NCI-H1048 (cell line): ENCODE measurements at places on chromosomes 13 and 19.

DNA sequence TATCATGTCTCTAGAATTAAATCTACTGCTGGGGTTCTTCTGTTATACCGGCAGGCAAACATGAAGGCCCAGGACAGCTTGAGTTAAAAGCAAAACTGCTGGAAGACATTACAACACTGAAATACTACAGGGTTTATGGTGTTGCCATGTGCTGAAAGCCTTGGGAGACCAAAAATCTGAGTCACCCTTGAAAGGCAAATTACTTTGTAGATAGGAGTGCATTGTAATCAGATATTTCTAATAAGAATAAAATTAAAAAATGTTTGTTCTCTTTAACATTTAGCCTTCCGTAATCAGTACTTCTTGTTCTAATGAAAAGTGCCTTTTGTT is 181.3 kb downstream of the PCDH9 start:
- DNase-seq, result no peak

DNA sequence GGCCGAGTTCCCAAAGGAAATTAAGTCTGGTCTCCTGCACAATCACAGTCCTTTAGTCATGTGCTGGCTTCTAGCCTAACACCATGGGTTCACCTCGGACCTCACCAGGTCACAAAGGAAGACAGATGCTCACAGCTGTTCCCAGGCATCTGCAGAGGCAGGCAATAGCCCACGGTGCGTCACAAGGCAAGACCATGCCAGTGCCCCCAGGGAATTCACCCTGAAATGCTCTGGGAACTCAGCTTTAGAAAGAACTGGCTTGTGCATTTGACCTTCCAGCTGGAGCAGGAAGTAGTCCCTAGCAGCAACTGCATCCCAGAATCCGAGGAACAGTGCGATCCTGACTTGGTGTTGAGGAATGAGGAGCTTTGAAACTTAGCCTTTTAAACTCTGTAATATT is 96.8 kb upstream of the WASF3 start:
- DNase-seq, result no peak

- no peak for DNase-seq
Observed at GRCh38 chr19:30023330-30023729, 81.3 kb downstream of the URI1 start.

- no peak for DNase-seq
Observed at GRCh38 chr13:49265822-49266221, 18.1 kb downstream of the CDADC1 start.

- DNase-seq, result no peak
Observed at GRCh38 chr19:5637971-5638370, 15.1 kb downstream of the SAFB start.

DNA sequence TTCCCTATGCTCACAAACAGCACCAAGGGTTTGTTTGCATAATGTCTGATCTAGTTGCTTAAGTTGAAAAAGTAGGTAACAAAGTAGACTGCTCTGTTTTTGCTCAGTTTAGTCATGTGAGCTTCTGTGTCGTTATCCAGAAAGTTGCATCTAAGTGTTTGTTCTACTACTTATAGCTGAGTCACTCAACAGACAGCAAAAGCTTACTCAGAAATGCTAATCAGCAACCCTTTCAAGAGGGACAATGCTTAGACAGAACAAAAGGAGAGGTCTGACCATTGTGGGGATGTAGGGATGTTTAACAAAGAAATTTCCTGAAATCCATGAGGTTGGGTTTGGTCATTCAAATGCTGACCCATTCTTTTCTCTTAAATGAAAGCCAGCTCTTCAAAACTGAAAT is 106.4 kb downstream of the ATP8A2 start:
- DNase-seq, result no peak

GRCh38 chr19:41219924-41220567 is 1.0 kb downstream of the AXL start:
- DNase-seq, result no peak

GRCh38 chr13:41054212-41054877 is 7.0 kb upstream of the WBP4 start:
- no peak for DNase-seq

DNA sequence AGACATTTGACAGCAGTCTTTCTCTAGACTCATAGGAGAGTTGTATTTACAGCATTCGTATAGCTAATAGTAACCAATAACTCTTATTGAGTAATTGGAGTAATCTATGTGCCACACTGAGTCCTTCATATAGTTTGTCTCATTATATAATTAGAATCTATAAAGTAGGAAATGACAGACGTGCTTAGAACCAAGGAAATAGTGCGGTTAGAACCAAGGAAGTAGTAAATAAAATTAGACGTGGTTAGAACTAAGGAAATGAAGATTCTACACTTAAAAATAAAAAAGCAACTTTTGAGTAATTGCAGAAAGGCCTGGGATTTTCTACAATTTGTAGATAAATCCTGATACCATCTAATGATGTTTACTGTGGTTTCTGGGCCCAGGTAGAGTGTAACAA is 107.8 kb upstream of the TNFSF11 start:
- no peak for DNase-seq

GRCh38 chr13:40319699-40320579 is 346.5 kb downstream of the FOXO1 start:
- no peak for DNase-seq

- DNase-seq, result no peak
Observed at GRCh38 chr19:2627319-2627829, 75.1 kb downstream of the GNG7 start.

DNA sequence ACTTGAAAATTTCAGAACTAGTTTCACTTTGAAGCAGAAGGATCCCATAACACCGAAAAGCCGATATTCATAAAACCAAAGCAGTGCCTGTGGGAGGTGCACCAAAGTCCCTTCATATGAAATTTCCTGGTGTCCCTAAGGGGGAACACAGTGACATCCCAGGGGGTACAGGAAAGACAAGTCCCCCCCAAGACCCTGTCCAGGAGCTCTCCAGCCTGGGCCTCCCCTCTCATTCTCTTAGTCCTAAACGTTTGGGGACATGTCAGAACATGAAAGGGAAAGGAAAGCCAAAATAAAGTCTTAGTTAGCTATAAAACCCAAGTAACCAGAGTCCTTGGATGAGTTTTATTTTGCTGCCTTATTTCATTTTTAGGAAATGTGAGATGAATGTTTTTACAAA is 56.6 kb downstream of the MRPL57 start:
- no peak for DNase-seq
